ENCODE measurements at places on chromosomes 12 and 14.

DNA sequence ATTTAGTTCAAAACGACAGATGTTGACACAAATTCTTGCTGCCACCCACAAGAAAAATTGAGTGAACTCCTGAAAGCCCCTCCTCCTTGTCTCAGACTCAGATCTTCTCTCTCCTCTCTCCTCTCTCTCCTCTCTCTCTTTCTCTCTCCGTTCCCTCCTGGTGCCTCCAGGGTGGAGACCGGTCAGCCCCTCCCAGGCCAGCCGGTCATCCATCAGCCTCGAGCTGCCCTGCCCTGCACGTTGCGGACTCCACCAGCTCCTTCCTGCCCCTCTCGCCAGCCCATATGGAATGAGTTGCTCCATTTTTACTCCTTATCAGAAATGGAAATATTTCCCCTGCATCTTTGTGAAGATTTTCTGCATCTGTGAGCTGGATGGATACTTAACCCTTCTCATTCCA lies 103.8 kb downstream of the TBX5 start:
- DNase-seq: no peak

DNA sequence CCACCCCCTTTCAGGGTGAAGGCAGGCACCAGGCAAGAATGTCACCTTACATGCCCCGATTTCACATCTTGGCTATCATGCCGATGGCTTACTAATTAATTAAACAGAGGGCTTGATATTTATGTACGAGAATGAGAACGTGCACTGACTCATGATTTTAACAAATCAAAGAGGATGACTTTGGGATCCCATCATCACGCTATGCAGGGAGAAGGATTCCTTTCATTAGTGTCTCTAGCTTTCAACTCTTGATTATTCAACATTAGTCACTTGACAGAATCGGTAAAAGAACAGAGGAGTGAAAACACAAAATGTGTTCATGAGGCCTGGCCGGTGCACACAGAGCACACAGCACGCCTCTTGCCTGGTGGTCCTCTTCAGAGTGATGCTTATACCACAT lies 80.6 kb downstream of the PRKAB1 start:
- no peak for DNase-seq

- DNase-seq: peak; percentile 92
Observed at GRCh38 chr12:32671930-32672780, 6.9 kb upstream of the DNM1L start.

- DNase-seq: no peak
Observed at GRCh38 chr14:97703006-97703760, 906.0 kb downstream of the VRK1 start.

DNA sequence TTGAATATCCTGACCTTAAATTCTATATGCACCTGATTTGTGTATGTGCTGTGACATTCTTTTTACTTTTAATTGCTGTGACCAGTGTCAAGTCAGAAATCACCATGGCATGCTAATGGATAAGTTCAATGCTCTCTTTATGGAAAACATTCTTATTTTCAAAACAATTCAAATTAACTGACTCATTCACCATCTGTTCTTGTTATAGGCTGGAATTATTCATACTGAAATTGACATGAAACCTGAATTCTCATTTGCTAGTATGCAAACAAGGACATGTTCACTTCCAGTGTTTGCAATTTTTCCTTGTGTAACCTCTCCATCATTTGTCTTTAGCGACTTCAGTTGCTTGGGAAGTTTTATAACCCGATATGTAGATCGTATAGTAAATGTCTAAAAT lies at the start of gene TAS2R30:
Gene TAS2R30 (minus strand): TSS at position 340 of the 400 bp plus-strand sequence. CDS start 400 bp downstream, outside the sequence.
- DNase-seq: peak; percentile 10

DNA sequence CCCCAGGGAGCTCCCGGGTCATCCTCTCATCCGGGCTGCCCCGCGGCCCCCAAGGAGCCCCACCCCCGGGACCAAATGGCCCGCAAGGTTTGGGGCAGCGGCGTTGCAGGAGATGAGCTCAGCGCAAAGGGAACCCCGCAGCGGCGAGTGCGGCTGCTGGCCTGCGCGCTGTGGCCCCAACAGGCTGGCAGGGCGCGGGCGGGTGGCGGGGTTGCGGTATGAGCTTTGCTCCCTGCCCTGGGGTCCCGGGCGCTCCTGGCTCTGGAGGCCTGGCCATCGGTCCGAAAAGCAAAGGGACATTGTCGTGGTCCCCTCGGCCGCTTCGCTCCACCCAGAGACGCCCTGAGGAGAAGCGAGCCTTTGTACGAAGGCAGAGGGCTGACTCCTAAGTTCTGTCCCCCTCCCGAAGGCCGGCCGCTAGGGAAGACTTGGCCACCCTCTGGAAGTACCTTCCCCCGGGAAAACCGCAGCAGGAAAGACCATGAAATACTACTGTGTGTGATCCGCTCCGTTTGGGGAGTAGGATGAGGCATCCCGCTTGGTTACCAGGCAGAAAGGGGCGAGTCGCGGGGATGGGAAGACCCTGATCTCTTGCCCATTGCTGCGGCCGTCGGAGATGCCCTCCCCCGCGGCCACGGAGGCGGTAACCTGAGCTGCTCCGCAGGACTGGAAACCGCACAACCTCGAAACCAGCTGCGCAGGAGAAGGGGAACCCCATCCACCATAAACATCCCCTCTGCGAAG lies 620 bp upstream of the NID2 start:
- DNase-seq: peak; percentile 58

- peak; percentile 36 for DNase-seq
Observed at GRCh38 chr14:60008042-60008441, 83.7 kb upstream of the PCNX4 start.

DNA sequence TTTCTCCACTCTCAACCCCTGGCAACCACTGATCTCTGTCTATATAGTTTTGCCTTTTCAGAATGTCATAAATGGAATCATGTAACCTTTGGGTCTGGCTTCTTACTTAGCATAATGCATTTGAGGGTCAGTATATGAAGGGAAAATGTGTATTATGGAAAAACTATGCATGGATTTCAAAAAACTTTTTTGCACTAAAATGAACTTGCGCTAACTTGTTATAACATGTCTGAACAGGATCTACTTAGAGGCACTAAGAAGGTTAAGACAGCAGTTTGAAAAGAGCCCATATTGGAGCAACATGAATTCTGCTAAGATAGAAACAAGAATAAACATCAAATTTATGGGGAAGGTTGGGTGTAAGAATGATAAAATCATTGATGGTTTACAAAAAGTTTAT lies 29.1 kb downstream of the SLC39A9 start:
- no peak for DNase-seq

GRCh38 chr12:31714406-31715271 lies 14.2 kb downstream of the AMN1 start:
- DNase-seq: no peak

DNA sequence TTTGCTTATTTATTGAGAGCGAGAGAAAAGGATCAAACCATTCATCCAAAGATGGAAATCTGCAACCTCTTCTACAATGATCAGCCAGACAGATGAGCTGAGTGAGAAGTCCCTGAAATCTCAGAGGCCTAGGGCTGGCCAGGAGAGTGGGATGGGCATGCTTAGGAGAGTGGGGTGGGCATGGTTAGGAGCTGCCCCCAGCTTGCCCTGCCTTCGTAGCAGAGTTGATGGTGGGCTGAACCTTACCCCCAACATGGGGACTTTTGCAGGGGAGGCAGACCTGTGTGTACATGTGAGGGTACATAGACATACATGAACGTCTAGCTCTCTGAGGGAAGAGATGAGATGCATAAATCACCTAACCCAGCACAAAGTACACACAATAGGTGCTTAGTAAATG lies 95.7 kb upstream of the ESRRB start:
- DNase-seq: no peak

DNA sequence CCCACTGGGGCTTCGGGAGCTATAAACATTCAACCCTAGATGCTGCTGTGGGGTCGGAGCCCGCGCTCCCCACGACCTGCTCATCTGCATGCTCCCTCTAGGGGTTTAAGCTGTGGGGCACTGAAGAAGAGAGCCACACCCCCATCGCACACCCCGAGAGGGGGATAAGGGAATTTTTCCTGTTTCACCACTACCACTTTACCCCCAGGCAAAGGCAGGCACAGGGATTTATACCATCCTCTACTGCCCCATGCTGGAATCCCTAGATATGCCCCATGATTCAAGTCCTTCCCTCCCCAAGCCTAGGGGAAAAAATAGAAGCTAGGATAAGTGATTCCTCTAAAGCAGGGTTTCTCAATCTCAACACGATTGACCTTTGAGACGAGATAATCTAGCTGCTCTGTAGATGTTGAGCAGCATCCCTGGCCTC lies 59.9 kb upstream of the CCDC60 start:
- no peak for DNase-seq

GRCh38 chr12:95057424-95057823 lies 16.0 kb downstream of the NR2C1 start:
- no peak for DNase-seq

- no peak for DNase-seq
Observed at GRCh38 chr14:103593577-103593976, 30.8 kb downstream of the COA8 start.

DNA sequence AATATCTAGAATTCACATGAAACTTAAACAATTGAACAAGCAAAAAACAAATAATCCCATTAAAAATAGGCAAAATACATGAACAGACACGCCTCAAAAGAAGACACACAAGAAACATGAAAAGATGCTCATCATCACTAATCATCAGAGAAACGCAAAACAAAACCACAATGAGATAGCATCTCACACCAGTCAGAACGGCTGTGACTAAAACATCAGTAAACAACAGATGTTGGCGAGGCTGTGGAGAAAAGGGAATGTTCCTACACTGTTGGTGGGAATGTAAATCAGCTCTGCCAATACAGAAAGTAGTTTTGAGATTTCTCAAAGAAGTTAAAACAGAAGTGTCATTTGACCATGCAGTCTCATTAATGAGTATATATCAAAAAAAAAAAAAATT lies 121.3 kb downstream of the PTPRO start:
- peak; percentile 9 for DNase-seq

DNA sequence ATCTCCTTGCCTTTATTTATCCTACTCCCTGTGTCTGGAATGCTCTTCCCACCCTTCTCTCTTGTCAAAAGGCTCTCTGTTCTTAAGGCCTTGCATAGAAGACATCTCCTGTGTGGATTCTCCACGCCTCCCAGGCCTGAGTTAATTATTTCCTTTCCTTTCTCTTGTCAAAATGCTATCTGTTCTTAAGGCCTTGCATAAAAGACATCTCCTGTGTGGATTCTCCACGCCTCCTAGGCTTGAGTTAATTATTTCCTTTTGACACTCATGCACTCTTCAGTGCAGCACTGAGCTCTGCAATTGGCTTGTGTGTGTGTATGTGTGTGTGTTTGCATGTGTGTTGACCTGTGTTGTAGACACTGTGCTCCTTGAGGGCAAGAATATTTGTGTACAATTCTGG lies 52.1 kb upstream of the DCD start:
- DNase-seq: no peak

DNA sequence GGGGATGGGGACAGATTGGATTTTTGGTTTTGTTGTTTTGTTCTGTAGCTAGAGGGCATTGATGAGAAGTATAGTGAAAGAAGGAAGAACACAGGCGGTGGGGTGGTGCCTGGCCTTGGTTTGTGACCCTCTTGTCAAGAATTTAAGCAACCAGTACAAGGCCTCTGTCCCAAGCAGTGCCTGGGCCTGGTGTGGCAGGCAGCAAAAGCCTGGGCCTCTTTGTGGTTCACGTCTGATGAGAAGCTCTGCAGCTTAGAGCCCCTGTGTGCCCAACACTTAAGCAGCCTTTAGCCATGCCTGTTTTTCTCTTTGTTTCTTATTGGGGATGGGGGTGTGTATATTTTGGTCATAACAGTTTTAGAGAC lies 98.0 kb downstream of the PPP2R5C start:
- DNase-seq: no peak

GRCh38 chr14:90698379-90698869 lies 117.8 kb downstream of the TTC7B start:
- DNase-seq: peak; percentile 49

GRCh38 chr12:33427071-33427470 lies 12.5 kb downstream of the SYT10 start:
- peak; percentile 0 for DNase-seq

DNA sequence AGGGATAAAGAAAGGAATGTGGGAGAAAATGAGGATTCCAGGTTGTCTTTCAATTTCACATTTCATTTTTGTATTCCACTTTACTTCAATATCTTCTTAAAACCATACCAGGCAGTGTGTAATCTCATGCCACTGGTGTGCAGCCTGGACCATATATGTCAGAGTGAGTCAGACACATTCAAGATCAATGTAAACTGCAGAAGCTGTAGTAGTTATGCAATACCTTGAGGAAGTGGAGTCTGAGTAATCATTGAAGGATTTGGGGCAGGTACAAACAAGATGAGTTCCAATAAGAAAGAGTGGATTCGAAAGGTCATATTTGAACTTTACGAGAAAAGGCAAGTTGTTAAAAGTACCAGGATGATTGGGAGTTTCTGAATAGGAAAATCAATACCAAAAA lies 14.1 kb downstream of the PLCZ1 start:
- DNase-seq: peak; percentile 83

DNA sequence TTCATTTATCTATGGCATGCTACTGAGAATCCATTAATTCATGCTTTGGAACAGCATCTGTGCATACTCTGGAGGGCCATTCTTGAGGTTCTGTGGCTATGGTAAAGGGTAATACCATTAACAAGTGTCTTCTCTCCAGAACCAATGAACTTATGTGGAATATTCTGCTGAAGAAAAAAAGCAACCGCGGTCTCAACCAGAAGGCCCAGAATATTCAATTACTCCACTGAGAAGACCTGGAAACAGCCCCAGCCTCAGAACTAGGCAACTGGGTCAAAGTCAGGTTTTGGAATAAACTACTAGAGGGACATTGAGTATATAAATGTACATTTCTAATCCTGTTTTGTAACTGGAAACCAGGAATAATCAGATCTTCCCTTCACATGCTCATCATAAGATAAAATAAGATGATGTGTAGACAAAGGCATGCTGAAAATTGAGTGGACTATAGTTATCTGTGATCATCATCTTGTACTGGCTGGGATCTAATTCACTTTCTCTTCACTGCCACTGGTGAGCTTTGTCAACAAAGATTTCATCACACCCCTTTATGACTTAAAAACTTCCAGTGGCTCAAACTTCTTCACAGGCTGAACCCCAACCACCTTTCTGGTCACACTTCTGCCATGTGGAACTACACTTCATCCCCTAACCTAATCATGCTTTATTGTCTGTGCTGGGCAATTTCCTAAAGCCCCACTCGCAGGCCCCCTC lies 6.0 kb downstream of the SPTB start:
- DNase-seq: no peak

DNA sequence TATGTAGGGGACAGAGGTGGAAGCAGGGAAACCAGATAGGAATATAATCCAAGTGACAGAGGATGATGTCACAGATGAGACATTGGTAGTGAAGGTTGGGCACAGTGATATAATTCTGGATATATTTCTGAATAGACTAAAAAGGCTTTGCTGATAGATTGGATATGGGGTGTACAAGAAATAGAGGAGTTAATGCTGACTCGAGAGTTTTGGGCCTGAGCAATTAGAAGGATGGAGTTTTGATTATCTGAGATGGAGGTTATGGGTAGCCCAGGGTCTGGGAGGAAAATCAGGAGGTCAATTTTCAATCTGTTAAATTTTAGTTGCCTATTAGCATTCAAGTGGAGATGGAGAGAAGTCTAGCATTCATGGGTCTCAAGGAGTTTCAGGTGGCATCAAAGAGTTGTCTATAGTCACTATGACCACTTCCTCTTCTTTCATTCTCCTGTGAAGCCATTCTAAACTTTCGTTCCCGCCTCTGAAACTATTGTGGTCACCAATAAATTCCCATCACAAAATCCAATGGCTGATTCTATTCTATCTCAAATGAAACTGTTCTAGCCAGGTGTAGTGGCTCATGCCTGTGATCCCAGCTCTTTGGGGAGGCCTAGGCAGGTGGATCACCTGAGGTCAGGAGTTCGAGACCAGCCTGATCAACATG lies 10.6 kb upstream of the ANO6 start:
- DNase-seq: no peak
